ENCODE measurements at places on chromosomes 2 and 18.

DNA sequence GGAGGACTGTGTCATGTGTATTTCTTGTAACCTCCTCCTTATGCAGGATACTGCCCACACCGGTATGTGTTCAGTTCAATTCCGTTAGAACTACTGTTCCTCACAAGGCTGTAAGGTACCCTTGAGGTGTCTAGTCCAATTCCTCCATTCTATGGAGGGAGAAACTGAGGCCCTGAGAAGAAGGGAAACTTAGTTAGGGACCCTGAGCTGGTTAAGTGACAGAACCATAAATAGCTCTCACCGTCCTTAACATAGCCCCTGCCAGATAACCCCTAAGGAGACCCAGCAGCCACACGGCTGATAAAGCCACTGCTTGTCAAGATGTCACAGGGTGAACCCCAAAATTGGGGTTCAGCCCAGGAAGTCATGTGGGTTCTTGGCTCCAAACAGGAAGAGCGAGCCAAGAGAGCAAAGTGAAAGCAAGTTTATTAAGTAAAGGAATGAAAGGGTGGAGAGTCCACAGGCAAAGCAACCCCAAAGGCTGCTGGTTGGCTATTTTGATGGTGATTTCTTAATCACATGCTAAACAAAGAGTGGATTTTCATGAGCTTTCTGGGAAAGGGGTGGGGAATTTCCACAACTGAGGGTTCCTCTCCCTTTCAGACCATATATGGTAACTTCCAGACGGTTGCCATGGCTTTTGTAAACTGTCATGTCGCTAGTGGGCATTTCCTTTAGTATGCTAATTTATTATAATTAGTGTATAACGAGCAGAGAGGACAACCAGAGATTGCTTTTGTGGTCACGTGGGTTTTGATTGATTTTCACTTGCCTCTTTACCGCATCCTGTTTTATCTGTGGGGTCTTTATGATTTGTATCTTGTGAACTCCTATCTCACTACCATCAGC, 83.4 kb upstream of the RTN4 start:
- DNase-seq = no peak

GRCh38 chr2:8455236-8456150, 226.4 kb upstream of the ID2 start:
- DNase-seq = no peak

GRCh38 chr2:215430528-215431187, 5.2 kb downstream of the FN1 start:
- DNase-seq = no peak

GRCh38 chr2:108916122-108916795, 72.8 kb downstream of the EDAR start:
- DNase-seq = no peak

GRCh38 chr18:79422022-79422782, 26.5 kb downstream of the NFATC1 start:
- DNase-seq = no peak

DNA sequence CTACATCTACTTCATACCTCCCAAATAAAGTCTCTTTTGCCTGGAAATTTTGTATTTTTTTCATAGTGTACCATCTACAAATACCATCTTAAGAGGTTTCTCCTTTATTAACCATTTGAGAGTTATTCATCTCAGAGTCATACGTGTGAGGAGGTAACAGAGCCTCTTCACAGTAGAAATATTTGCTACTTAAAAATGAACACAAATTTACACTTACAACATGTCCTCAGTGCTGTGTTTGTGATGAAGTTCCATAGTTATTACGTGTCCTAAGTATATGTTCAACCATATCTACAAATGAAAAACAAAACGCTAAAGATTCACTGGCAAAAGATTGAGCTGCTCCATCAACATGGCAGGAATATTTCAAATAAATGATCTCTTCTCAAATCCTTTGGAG, 48.5 kb upstream of the HNRNPA3 start:
- no peak for DNase-seq

- DNase-seq = no peak
These were observed 248.4 kb downstream of the HDAC4 start for GRCh38 chr2:239152239-239152915.

DNA sequence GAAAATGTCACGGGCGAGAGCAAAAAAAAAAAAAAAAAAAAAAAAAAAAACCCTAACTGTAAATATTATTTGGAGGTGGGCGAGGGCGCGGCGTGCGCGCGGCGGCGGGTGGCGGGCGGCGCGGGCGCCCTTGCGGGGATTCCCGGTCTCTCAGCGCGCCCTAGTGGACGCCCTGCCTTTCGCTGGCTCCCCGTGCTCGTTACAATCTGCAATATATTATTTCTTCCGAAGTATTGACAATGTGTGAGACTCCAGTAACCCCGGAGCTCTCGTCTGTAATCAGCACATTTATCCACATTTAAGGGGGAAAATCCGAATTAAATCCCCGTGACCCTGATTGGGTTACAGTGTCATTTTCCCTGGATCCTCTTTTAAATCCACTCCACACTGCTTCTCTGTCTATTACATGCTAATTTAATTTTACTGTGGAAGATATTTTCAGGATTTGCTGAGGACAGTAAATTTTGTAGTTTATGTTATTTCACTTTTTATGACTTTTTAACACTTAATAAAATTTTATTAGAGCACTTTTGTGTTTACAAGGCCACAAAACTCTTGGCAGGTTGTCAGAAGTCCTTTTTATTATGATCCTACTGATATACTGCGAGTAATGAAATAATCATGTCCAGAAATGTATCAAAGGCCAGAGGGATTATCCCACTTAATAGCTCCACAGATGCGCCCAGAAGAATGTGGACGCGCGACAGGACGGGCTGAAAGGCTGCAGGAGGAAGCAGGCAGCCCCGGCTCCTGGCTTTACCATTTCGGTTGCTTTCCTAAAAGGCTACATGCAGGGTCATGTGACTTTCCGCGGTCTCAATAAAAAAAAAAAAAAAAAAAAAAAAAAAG, 369.1 kb downstream of the MTX2 start:
- no peak for DNase-seq

- DNase-seq = no peak
These were observed 871.8 kb downstream of the SLC4A3 start for GRCh38 chr2:220499225-220499624.

DNA sequence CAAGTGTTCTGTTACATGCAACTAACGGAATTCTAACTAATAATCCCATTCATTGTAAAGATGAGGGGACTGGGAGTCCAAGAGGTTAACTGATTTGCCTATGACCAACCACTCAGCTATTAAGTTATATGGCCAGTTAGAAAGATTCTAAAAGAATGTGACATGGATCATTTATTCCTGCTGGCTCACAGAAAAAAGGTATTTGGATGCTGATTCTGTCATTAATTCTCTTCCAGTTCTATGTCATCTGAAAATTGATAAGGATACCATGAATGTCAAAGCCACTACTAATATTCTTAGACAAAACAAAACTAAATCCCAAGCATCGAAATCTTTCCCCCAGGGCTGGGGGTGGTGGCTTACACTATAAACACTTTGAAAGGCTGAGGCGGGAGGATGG, 41.2 kb upstream of the GORASP2 start:
- DNase-seq = no peak

DNA sequence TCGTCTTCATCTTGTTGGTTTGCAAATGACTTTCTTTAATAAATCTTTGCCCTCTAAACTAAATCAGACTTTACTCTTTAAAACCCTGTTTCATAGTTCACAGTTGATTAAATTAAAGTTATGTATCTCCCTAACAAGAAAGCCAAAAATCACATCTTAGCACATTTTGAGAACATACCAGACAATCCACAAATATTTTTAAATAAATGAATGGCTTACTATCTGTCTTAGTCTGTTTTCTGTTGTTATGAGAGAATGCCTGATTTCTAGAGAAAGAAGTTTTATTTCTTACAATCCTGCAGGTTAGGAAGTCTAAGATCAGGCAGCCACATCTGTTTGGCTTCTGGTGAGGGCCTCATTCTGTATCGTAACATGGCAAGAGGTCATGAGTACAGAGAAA, 1090.2 kb upstream of the PIK3C3 start:
- DNase-seq = no peak

- DNase-seq = no peak
These were observed 69.5 kb downstream of the ANTXR1 start for GRCh38 chr2:69082430-69082997.

- no peak for DNase-seq
These were observed 18.0 kb downstream of the PARD6G start for GRCh38 chr18:80229363-80229762.

GRCh38 chr18:13222856-13223281, 4.3 kb downstream of the LDLRAD4 start:
- DNase-seq = no peak

GRCh38 chr18:52348209-52348608, 8.2 kb downstream of the DCC start:
- no peak for DNase-seq

DNA sequence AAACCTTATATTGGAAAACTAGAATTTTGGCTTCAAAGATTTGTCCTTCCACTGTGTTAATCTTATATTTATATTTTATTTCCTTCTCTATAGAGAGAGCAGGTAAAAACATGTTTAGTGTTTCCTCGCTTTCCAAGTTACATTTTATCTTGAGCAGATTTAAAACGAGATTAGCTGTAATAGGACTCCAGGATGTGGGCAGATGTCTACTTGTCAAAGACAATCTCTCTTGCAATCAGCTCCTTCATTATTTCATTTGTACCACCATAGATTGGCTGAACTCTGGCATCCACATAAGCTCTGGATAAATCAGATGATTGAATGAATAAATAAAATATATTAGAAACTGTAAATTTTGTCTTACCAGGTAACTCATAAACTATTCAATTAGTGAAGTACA, 17.5 kb upstream of the KANSL1L start:
- no peak for DNase-seq

GRCh38 chr2:235551965-235552364, 58.1 kb downstream of the AGAP1 start:
- no peak for DNase-seq

- no peak for DNase-seq
These were observed 209.5 kb downstream of the DYM start for GRCh38 chr18:49250816-49251388.

DNA sequence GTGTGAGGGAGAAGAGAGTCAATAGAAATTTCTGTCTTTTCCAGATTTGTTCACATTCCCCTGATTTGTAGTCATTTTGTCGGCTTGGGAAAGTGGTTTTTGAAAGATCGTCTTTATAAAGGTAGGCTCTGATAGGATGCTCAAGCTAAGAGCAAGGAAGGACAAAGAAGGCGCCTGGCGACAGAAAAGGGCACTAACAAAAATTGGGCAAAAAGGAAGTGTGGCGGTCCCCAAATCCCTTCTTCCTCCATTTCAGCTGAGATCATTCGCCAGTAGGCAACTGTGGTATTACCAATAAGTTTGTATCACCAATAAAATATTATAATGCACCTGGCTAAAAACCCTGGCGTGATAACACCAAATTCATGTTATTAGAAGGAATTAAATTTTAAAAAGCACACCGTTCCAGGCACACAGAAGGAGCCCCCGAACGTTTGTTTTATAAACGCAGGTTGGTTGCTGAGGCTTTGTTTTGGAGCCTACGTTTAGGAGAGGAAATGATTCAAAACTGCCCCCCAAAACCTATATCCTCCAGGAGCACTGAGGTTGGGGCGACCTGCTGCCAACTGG, 756 bp upstream of the PTPN4 start:
- DNase-seq = no peak

GRCh38 chr2:142174176-142174575, 43.4 kb upstream of the LRP1B start:
- no peak for DNase-seq

- DNase-seq = no peak
These were observed 366.6 kb downstream of the METTL4 start for GRCh38 chr18:2204736-2205135.

GRCh38 chr2:6657855-6658254, 207.9 kb downstream of the CMPK2 start:
- no peak for DNase-seq

Measured in stimulated activated CD8-positive, alpha-beta memory T cell treated with anti-CD3 and anti-CD28 coated beads, Interleukin-7, amount 100 ng/mL, for 24 hours (primary cell).